ENCODE measurements at places on chromosomes 3 and 15. TPM values are rescaled to one million over a fixed set of nuclear protein-coding genes. Genes with fewer than 3 reads are reported as not detected.

- no peak overlapping the region for H3K27ac ChIP-seq
- DNase-seq, result no peak
- H3K4me1 ChIP-seq, result no peaks in the 10 kb centered on the region
- H3K36me3 ChIP-seq, result peaks cover 33% of the 10 kb centered on the region
These were observed 54.3 kb downstream of the GPD1L start for GRCh38 chr3:32160706-32161214.

DNA sequence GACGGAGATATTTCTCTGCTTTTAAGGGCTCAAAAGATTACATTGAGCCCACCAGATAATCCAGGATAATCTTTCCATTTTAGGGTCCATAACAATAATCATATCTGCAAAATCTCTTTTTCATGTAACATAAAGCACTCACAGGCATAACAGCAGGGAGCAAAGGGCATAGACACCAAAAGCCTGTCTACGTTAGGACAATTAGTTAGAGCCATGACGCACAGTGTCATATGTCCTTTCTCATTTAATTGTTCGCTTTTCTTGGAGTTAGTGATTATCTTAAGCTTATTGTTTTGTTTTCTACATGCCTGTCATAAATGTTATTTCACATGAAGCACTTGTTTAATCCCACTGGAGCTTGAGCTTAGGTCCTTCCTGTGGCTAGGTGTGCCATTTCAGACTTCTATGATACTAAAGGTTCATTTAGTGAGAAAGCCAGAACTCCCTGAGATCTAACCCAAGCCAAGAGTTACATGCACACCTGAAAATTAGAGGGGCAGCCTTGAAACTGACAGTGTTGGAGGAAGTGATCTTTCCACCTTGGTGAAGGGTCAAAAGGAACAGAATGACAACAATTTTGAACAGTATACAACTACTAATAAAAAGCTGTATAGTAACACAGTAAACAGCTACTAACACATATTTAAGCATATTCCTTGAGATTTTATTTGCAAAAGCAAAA lies 11.7 kb upstream of the HHATL start:
- DNase-seq, result no peak
- H3K27me3 ChIP-seq, result no peaks in the 10 kb centered on the region
- H3K27ac ChIP-seq, result no peak overlapping the region
- no peaks in the 10 kb centered on the region for H3K36me3 ChIP-seq
- H3K4me3 ChIP-seq, result no peak overlapping the region
- peaks cover 14% of the 10 kb centered on the region for H3K4me1 ChIP-seq

DNA sequence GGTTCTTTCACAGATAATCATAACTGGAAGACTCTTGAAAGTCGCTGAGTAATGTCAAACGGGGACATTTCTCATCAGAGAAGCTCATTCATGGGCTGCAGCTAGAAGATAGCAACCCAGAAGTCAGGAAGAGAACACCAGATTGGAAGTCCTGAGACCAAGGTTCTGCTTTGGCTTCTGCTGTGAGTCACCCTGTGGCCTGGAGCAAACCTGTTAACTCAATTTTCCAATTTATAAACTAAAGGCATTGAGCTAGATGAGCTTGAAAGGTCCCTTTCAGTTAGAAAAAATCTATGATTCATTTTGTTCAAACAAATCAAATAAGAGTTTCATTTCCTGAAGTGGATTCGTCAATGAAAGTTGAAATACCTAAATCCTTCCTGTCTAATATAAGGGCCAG lies 402.2 kb downstream of the EPHB1 start:
- H3K4me3 ChIP-seq, result no peak overlapping the region
- H3K4me1 ChIP-seq, result no peaks in the 10 kb centered on the region
- no peak overlapping the region for H3K27ac ChIP-seq
- DNase-seq, result no peak
- no peaks in the 10 kb centered on the region for H3K36me3 ChIP-seq

Gene NEO1
- polyA plus RNA-seq, result 0.70 TPM

Gene TRIP4
- polyA plus RNA-seq, result 32.6 TPM

All from naive B cell (primary cell).